Activated CD4-positive, alpha-beta T cell treated with anti-CD3 and anti-CD28 coated beads, Interleukin-2, amount 50 U/mL, for 1 hour (primary cell): ENCODE measurements at places on chromosomes 11 and 22.

DNA sequence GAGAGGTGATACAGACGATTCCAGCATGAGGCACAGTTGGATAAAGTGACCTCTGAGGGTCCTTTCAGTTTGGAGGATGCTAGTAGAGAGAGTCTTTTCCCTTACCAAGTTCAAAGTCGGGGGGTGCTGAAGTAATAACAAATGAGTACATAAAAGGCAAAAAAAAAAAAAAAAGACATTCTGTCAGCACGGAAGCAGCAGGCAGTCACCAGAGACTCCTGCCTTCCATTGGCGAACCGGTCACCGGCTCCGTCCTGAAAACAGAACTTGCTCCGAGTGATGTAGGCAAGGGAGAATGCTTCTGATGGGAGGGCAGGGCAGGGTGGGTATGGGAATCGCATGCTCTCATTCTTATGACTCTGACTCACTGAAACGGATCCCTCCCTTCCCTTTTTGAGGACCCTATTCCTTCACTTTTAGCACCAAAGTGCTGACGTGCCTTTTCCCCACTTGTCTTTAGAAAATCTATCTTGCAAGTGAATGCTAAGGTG, 65.9 kb downstream of the PRR5L start:
- DNase-seq: no peak

GRCh38 chr11:96218006-96218405, 125.0 kb downstream of the MAML2 start:
- DNase-seq: no peak

GRCh38 chr11:70432580-70432979, 34.3 kb downstream of the CTTN start:
- DNase-seq: no peak

DNA sequence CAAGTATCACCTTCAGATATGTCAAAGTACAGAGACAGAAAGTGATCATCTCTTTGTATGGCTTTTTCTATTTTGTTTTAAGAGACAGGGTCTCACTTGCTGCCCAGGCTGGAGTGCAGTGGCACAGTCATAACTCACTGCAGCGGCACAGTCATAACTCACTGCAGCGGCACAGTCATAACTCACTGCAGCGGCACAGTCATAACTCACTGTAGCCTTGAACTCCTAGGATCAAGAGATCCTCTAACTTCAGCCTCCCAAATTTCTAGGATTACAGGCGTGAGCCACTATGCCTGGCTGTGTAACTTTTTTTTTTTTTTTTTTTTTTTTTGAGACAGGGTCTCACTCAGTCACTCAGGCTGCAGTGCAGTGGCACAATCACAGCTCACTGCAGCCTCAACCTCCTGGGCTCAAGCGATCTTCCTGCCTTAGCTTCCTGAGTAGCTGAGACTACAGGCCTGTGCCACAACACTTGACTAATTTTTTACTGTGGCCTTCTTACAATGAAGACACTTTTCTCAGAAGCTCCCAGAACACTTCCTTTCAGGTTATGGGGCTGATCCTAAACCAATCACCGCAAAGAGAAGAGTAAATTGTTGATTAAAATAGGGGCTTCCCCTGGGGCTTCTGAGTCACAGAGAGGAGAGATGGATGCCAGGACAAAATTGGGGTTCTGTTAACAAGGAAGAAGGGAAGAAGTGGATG, 9.0 kb upstream of the HIKESHI start:
- no peak for DNase-seq
